A673 (cell line): ENCODE measurements at places on chromosomes 5 and 9. TPM values are rescaled to one million over a fixed set of nuclear protein-coding genes. Genes with fewer than 3 reads are reported as not detected.

The LRRTM2 gene
- 0.39 and 0.67 TPM in 2 replicates for total RNA-seq

The COL5A1 gene
- total RNA-seq: 33.6 and 37.6 TPM in 2 replicates

The SELENOP gene
- 1.9 and 3.1 TPM in 2 replicates for total RNA-seq

DNA sequence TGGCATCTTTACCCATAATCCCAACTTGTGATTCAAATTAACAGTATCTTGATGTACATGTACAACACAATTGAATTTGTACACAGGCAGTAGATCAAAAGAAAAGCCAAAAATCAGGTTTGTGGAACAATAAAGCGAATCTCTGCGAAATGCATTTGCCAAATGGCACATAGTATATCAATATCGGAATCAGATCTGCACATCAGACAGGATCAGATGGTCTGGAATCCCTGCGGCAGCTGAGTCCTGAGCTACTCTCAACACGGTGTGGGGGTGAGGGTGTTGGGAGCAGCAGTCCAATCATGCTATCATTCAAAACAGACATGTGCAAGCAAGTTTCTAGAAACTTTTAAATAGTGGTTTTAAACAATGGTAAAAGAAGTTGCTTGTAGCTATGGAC lies 358.3 kb downstream of the SEMA5A start:
- DNase-seq: no peak

GRCh38 chr5:154058055-154059038 lies 19.6 kb downstream of the MFAP3 start:
- peak; percentile 14 for DNase-seq

DNA sequence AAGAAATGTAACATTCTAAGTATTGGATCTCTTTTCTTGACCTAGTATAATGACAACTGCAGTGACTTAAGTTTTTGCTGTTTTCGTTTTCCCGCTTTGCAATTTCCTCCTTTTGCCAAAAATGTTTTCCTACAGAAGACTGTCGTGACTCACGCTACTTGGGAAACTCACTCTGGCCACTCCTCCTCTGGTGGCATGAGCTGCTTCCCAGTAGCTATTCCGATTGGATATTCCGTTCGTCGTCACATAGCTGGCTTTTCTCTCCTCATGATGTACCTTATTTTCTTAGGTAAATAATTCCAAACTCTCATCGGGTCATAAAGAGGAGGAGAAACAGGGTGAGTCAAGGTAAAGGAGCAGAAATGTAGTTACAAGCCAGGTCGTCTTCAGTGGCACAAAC lies 64.9 kb downstream of the GOLPH3 start:
- DNase-seq: no peak

- no peak for DNase-seq
These were observed 428.3 kb downstream of the GADD45G start for GRCh38 chr9:90033028-90033650.

GRCh38 chr5:160036884-160037283 lies 27.9 kb downstream of the TTC1 start:
- no peak for DNase-seq

GRCh38 chr5:58248221-58248620 lies 211.7 kb downstream of the PLK2 start:
- DNase-seq: no peak

DNA sequence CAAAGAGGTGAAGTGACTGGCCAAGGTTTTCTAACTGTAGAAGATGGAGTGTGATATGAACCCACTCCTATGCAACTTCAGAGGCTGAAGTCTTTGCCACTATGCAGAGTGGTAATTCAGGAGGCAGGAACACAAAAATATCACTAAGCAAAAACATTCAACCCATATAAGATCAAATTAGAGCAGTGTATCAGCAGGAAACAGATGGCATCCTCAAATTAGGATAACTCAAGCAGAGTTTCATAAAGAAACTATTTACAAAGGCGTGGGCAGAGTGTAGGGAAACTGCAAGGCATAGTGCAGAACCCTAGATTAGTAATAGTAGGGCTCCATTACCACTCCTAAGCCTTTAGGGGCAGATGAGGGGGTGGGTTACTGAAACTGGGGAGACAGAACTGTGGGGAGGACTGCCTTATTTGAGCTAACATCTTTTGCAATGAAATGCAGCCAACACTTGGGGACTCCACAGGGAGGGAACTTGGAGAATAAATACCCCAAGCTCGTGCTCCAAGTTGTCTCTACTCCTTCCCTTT lies 72.2 kb downstream of the PTTG1 start:
- DNase-seq: no peak

GRCh38 chr5:135053278-135053677 lies 19.2 kb upstream of the PITX1 start:
- DNase-seq: no peak

- DNase-seq: no peak
These were observed 187.3 kb downstream of the TENT4A start for GRCh38 chr5:6900247-6901227.

The TRAF1 gene
- 0.73 and 0.85 TPM in 2 replicates for total RNA-seq

DNA sequence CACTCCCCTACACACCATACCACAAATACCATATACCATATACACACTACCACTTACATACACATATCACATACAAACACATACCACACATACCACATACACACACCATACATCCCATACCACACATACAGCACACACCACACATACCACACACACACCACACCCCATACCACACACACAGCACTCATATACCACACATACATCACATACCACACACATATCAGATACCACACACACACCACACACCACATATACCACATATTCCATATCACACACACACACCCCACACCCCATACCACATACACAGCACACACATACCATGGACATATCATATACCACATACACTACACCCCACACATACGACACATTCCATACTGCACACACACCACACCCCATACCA lies 276.6 kb downstream of the GADD45G start:
- DNase-seq: no peak

The NTNG2 gene
- 1.5 and 3.0 TPM in 2 replicates for total RNA-seq

DNA sequence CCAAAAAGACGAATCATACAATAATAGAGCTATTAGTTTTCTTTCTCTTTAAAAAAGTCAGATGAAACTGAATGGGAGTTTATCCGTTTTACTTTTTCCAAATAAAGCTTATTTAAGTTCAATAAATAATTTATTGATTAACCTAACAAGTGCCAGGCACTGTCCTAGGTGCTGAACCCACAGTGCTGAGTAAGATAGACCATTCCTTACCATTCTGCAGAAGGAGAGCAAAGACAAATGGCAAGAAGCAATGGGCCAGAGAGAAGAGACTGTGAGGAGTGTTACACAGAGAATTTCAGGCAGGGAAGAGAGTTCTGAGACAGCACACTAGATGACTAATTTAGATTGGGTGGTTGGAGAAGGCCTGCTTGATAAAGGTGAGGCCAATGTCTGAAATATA lies 127.2 kb downstream of the AUH start:
- DNase-seq: no peak

DNA sequence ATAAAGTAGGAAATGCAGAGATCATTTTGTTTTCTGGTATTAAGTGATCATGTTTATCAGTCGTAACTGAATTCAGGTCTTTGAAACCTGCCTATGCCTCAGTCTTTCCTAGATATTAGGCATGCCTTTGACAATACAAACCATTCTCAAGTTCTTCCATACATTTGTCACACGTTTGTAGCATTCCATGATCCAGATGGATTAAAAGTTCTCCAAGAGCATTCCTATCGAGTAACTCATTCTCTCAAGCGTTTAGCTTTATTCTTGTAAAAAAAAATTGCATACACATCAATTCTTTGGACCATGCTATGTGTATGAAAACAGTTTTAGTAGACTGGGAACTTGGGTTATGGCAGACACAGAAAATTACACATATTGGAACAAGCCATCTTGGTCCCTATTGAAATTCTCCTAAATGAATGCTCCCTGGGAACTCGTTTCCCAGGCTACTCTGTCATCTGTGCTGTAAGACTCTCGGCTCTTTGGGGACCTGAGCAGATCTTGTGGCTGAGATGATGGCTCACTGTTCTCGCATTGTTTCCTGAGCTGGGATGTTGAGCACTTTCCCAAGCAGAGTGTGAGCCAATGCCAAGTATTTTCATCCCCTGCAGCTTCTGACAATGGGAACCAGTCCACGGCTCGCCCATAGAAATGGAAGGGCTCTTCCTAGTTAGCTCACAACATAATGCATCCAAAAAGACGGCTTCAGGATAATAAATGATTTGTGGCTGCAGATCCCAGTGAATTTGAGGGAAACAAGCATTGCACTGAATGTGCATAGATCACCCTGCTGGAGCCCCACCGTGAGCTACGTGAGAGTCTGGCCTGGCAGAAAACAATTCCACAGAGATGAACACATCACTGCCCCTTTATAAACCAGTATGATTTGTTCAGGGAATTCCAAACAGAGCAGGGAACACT lies 230.2 kb downstream of the IRX1 start:
- no peak for DNase-seq

DNA sequence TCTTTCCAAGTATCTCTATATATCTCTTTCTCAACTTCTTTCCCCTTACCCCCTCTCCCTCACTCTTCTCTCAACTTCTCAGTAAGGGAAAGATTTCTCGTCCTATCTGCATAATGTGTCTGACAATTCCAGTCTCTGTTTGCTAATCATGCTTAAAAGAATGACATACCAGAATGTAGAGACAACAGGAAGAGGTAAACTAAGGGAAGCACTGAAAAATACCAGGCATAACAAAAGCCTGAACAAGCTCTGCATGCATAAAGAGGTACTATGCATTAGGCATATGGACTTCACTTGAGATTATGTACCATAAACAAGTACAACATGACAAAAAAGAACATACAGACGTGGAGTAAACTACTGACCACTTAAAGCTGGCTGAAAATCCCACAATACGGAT lies 62.6 kb downstream of the SEMA5A start:
- DNase-seq: no peak

- DNase-seq: no peak
These were observed 571 bp downstream of the CNTFR start for GRCh38 chr9:34588671-34589635.

GRCh38 chr9:71975833-71976232 lies 64.4 kb downstream of the C9orf85 start:
- DNase-seq: no peak

The ELOVL7 gene
- 0.15 TPM in 1 of 2 replicates, not detected in the other for total RNA-seq

- DNase-seq: peak; percentile 55
These were observed 36.5 kb downstream of the PALM2AKAP2 start for GRCh38 chr9:109816490-109816889.

The SYK gene
- total RNA-seq: 14.9 and 21.5 TPM in 2 replicates

DNA sequence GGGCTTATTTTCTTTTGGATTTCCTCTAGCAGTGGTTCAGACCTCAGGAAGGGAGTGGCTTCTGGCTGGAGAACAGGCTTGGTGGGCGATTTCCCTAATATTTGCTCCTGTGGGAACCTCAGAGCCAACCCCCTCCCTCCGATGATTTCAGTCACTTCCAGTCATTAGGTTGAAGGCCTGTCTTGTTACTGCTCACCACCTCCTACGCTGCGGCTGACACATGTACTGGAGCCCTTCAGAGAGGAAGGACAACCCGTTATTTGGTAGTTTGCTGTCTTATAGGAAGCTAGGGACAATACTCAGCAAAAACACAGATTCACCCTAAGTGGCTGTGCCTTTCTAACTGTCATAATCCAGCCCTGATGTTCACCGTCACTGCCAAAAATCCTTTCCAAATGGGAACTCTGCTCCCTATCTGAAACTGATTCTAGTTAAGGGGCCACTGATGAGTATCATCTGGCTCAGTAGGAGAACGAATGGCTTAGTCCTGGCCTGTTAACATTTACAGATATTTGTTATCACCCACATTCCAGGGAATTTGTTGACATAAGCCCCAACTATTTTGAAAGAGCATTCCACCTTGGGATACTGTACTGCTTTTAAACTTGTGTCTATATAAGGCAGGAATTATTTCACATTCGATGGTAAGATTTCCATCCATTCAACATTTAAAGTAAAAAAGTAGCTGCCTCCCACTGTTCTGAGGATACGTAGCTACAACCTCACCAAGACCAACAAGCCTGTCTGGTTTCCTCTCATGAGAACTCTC lies 29.3 kb upstream of the ANKH start:
- DNase-seq: no peak

The ENG gene
- 29.9 and 31.1 TPM in 2 replicates for total RNA-seq

DNA sequence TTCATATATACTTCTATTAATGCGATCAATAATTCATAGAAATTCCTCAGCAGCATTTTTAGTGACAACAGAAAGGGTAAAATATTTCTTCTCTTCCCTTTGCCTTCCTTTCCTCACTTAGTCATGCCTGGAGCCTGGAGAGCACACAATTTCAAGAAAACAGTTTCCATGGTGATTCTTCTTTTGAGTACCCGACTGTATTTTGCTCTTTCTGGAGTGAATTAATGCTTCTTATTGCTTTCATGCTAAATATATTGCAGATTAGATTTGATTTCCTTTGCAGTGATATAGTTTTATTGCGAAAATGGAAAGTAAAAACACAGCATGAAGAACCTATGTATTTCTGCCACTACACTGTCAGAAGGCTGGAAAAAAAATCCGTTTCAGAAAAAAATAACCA lies 153.5 kb downstream of the PPP2R2B start:
- DNase-seq: no peak

The LECT2 gene
- not detected in 2 replicates for total RNA-seq

DNA sequence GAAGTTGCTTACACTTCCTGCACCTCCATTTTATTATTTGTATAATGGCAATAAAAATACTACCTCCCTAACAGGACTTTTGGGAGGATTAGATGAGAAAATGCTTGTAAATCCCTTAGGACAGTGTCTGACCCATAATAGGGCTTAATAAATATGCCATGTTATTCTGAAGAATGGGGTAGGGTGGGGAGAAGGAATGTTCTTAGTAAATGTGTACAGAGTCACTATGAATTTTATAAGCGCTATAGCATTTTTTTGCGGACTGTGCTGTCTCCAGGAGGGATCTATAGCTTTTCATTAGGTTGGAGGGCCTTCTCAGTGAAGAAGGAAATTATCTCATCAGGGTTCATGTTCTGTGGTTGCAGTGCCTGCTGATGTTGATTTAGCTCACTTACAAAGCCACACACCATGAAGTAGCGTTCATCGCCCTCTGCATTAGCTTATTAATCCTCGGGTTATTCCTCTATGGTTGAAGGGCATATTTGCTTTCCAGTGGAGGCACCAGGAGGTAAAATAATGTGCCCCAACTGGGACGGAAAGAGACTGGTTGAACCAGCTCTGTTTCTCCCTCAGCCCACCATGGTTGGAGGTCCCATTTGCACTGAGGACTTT lies 497.1 kb downstream of the ARHGEF28 start:
- DNase-seq: peak; percentile 49

The SH3GL2 gene
- not detected in 2 replicates for total RNA-seq

The EIF4EBP3 gene
- 5.6 and 7.6 TPM in 2 replicates for total RNA-seq

GRCh38 chr5:1793966-1794900 lies 5.4 kb downstream of the MRPL36 start:
- DNase-seq: peak; percentile 55

DNA sequence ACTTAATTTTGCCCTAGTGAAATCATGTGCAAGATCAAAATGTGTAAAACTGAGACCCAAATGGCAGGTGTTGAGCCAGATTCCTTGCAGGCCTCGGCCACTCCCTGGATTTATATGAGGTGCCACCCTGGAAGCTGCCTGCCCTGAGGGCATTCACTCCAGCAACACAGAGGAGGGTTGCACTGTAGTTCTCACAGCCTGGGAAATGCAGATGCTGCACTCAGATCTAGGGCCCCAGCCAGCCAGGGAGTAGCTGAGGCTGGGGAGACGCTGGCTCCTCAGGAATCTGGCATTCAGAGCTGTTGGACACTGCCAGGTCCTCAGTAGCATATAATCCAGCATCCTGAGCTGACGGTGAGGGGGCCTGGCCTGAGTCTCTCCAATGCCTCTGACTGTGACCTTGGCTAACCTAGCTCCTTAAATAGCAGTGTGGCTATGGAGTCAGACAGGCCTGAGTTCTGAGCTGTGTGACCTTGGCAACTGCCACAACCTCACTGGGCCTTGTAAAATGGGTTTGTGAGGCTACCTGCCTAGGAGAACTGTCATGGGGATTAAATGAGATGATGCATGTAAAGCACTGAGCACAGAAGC lies 8.7 kb downstream of the KCNMB1 start:
- no peak for DNase-seq

GRCh38 chr9:113985968-113986585 lies 92.0 kb downstream of the AMBP start:
- DNase-seq: no peak
